GM12864 (cell line): ENCODE measurements at places on chromosomes 4 and X.

DNA sequence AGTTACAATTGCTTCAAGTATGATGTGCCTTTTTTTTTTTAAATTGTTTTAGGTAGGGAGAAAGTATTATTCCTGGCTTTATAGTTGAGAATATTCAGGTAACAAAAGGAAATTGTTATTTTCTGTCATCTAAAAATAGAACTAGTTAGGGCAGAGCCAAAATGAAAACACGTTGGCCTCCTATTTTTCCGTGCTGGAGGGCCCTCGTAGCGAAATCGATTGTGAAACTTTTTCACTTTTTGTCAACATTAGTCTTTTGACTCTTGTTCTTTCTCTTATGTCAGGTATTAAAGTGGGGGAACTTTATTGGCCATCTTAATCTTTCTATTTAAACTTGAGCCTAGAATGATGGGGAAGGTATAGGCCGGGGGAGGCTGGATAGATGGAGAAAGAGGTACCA, 104.9 kb downstream of the ARHGAP10 start:
- no peak for DNase-seq

DNA sequence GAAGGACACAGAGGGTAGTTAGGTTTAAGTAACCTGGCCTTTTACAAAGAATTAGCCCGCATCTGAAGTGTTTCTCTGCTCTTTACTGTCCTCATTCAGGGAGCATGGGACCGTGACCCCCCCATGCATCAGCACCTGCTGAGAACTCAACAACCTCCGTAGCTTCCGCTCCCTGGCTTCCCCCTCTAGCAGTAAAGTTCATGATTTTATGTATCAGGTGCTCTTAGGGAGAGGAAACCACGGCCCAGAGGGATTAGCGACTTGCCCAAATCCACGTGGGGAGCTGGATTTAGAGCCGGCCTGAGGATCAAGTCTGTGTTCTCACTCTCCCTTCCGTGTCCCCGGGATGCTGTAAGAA, 284.6 kb upstream of the GATB start:
- no peak for DNase-seq

DNA sequence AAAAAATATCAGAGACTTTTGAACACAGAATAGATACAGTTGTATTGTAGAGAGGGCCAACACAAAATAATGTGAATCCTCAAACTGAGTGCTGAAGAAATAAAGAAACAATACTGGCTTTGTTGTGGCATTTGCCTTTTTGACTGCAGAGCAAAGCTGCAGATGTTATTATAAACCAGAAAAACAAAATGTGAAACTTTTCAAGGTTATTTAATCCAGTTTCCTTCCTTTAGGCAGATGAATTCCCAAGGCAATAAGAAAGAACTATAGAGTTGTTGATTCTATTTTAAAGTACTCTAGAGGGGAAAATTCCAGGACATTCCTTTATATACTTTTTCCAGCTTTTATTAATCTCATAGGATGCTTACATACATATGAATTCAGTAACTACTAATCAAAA, 186.8 kb downstream of the NDST4 start:
- DNase-seq = no peak

DNA sequence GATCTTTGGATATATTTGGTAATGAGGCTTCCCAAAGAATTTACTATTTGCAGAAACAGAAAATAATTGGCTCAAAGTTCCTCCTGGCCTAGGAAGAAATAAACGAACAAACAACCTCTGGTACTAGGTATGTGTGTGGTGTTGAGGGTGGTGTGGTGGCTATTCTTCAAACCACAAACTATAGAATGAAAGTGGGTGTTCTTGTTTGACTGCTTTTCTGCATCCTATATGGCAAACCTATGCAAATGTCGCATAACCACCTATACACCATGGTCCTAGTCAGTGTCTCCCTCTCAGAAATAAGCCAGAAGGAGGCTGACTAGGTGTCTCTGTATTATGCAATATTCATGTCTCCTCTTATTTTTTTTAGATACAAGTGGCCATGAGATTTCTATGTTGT, 106.6 kb upstream of the PCDH18 start:
- DNase-seq = no peak

GRCh38 chrX:13093529-13094140, 49.2 kb upstream of the FAM9C start:
- no peak for DNase-seq

GRCh38 chr4:90181644-90182043, 54.5 kb downstream of the CCSER1 start:
- no peak for DNase-seq

- no peak for DNase-seq
These were observed 146.9 kb downstream of the DCHS2 start for GRCh38 chr4:154344686-154345085.

DNA sequence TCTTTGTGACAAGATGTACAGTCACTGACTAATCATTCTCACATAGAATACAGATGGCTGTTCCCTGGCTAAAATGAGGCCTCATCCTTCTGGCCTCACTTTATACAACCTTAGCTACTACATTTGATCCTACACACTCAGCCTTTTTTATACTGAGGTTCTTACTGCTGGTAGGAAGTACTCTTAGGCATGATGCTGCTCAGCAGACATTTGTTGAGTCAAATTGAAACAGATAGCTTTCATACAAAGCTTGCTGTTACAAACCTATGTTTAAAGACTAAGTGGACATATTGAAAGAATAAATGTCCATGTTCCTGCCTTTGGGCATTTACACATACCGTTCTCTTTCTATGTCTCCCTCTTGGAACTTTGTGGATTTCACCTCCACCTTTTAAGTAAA, 154.9 kb downstream of the NPFFR2 start:
- no peak for DNase-seq

DNA sequence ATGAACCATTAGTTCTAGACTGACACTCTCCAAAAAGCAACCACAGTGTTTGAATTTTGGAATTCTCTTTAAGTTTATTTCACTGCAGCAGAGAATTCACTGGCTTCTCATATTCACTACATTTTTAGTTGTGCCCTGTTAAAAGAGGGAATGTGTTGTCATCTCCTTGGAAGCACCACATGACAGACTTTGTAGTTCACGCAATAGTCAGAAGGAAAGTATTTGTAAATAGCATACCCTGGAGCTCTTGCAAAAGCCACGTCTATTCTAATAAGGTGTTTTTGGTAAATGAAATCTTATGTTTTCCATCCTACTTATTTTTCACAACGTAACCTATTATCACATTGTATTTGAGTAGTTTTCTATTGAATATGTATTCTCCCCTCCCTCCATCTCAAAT, 25.8 kb downstream of the DOCK11 start:
- no peak for DNase-seq

DNA sequence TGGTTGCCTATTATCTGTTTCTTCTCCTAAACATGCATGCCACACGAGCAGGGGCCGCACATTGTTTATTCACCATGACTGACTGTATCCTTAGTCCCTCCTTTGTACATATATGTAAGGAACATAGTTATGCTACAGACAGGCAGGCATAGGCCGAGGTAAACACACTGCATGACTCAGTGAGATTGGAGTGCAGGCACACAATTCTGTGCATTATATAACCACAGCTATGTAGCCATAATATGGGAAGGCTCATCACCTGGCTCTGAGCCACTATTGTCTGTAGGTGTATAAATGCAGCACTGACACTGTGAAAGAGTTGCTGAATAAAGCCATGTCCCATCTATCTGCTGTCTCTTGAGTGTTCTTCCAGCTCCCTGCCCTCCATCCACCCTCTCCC, 431.6 kb downstream of the IDS start:
- DNase-seq = no peak

GRCh38 chrX:72079607-72080006, 52.1 kb downstream of the RTL5 start:
- DNase-seq = no peak

- DNase-seq = no peak
These were observed 92.3 kb upstream of the LEF1 start for GRCh38 chr4:108261026-108261425.

DNA sequence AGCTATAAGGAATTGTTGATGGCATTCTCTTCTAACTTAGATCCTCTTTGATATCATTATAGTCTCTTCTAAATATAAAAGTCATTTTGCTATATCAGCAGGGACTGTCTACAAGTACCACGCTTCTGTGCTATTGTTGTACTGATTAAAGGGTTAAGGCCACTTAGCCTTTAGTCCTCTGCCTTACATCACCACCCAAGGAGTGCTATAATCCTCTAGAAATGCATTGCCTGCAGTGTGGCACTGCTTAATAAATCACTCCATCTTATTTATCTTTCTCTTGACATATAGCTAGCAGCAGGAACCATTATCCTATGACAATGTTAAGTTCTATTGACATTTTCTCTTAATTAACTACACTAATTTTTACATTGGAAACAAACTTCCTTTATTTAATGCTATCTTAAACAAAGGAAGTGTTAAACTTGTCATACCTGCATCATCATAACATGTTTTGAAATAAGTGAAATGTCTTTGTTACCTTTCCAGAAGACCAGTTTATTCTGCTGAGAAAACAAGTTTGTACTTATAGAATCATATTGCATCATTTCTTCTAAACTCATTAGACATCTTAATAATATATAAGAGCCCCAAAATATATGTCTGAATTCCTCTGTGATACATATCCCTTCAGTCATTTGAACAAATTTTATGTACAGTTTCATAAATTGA, 360.9 kb upstream of the ATOH1 start:
- no peak for DNase-seq

DNA sequence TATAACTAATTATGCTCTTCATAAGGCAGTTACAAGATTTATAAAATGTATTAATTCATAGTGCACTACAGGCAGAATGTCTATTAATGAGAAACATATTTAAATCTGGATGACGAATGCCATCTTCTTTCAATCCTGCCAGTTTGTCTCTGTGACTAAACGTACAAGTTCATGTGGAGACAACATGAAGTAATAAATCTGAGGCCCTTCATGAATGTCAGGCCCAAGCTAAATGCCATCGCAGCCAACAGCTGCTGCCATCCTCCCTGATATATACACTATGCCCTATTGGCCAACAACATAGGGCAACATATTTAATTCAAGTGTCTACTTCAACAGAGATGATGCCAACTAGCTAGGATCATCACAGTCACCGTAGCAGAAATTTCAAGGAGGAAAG, 43.7 kb downstream of the TSPAN5 start:
- DNase-seq = no peak

- DNase-seq = no peak
These were observed 93.6 kb downstream of the AMELX start for GRCh38 chrX:11386812-11387211.

- no peak for DNase-seq
These were observed 168.5 kb upstream of the PCDH18 start for GRCh38 chr4:137700751-137701150.

- peak; percentile 31 for DNase-seq
These were observed 544 bp downstream of the HERC3 start for GRCh38 chr4:88592600-88593448.

- no peak for DNase-seq
These were observed 67.4 kb downstream of the STX18 start for GRCh38 chr4:4474476-4474875.

DNA sequence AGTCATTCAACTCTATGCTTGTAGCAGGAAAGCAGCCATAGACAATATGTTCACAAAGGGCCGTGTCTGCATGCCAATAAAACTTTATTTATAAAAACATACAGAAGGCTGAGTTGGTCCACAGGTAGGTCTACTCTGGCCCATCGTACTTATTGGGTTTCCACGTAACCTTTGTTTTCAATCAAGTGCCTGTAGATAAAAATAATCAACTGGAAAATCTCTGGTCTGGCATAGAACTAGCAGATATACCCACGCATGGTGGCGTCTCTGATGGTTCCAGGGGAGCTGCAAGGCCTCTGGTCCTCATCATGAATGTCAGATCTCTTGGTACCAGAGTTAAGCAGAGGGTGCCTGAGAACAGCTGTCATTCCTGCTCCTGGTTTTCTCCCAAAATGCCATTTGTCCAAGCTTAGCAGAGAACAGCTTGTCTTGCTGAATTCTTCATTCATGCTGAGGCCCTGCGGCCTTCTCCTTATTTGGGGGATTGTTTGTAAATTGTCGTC, 31.4 kb upstream of the JAKMIP1 start:
- DNase-seq = no peak

GRCh38 chrX:25300994-25301393, 285.2 kb upstream of the ARX start:
- no peak for DNase-seq

DNA sequence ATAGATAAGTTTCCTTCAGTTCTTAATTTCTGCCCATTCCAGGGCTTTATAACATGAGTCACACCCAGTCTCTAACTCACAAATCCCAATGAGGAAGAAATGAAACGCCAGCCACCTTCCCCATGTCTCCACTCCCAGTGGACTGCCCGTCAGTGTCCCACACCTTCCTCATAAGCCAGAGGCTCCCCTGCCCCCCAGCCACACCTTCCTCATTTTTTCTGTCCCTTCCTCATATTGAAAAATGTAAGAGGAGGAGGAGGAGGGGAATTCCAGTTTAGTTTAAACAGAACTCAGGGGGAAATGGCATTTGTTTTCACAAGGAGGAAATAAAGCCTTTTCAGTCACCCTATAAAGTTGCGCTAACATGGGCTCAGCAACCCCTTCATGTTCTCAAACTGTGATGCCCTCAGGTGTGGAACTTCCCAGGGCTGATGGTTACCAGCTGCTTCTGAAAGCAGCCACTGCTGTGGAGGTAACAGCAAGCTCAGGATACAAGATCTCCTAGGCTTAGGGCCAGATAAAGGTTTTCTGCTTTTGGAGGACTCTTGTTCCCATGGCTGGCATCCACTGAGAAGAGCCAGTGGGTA, 97.8 kb downstream of the PARM1 start:
- DNase-seq = no peak

DNA sequence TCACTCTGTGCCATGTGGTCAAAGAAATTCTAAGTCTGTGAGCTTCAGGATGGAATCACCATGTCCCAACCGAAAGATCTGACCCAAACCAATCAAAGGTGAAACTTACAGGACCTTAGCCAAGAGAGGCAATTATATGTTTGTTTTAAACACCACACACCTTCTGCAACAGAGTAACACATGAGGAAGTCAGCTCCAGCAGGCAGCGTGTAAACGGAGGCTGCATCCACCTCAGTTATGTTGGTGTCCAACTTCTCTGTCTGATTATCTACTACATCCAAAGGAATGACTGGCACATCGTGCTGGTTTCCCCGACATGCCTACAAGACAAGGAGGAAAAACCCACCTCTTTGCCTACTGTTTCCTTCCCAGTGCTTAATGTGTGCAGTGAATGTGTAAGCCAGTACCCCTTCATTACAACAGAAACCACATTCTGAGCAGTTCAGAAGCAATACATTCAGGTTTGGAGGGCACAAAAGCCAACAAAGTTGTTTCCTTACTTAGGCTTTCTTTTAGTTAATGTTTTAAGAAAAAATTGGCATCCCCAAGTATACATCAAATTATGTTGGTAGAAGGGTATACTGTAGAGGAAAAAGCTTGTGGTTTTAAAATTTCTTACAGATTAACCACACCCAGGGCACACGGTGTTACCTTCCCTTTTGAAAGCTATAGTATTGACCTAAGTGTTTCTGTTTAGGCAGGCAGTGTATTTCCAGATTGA, 12.4 kb downstream of the CASP6 start:
- DNase-seq = no peak

- DNase-seq = no peak
These were observed 186.2 kb downstream of the KIT start for GRCh38 chr4:54843946-54844345.

- DNase-seq = no peak
These were observed at the start of gene TMPRSS11F for GRCh38 chr4:68129793-68130192. TSS of gene TMPRSS11F (minus strand) at chr4:68129869. CDS start at chr4:68129820, 49 bp downstream.

GRCh38 chr4:114890773-114891172, 222.6 kb downstream of the NDST4 start:
- DNase-seq = no peak
